ENCODE measurements at places on chromosomes 6 and 20.
A peak's percentile ranks its signal among the peaks of the same experiment; 100 is the strongest.

DNA sequence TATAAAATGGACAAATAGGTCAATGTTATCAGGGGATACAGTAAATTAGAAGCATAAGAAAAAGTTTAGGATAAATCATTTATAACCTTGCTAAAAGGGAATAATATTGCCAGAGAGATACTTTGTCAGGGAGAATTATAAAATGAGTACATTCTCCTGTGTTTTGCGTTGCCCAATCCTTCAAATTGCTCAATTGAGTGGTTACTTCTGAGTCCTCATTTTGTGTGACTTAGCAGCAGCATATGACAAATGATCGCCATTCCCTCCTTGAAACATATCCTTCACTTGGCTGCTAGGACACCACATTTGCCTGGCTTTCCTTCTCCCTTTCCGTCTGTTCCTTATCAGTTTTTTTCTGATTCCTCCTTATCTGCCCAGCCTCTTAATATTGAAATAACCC lies 106.7 kb upstream of the FLRT3 start:
- DNase-seq = no peak

DNA sequence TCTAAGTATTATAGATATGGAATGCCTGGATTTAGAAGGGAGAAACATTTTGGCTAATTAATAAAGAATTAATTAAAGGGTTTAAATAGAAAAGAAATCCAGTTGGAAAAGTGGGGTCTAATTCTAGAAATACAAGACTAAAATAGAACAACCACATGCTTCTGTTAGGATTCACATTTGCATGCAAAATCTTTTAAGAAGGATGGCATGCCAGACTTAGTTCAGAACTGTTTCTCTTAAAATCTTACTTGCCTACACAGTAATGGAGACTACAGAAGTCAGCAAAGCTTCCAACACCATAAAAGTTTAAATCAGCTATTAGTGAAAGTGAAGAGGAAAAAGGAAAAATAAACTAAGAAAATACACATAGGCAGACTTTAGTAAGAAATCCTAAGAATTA lies 32.7 kb upstream of the KATNA1 start:
- no peak for DNase-seq

- DNase-seq = no peak
Measured at GRCh38 chr6:151352410-151353396, 38.7 kb downstream of the ZBTB2 start.

GRCh38 chr6:73791336-73791735 lies 95.3 kb downstream of the CD109 start:
- no peak for DNase-seq

DNA sequence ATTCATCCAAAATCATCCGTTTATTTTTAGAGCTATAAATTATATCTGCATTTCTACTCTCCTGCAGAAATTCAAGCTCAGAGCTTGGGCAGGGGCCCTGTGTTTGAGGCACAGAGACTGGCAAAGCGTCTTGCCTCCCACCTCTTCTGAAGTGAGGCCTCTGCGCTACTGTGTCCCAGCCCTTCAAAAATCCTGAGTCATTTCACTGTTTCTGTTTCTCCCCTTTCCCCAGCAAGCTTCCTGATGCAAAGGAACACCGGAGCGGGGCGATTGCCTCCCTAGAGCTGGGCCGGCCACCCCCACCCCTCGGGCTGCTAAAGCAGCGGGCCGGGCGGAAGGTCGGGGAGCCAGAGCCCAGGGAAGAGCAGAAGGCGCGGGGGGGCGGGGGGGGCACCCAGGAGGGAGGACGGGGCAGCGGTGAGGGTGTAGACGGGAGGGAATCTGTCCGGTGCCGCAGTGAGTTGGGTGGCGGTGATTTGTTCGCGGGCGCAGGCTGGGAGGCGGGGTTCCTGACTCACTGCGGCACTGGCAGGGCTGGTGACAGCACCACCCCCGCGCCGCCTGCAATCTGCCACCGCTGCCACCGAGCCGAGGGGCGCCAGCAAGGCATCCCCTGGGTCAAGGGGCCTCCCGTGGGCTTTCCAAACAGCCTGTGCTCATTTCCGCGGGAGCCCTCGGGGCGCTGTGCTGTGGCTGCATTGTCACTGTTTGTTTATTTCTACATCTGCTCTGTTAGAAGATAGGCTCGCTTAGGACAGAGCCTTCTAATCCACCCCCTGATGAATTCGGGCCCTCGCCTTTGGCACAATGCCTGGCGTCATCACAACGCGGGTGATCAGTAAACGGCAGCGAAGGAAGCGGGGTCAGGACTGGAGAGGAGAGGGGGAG lies 46.5 kb upstream of the SNAP25 start:
- DNase-seq = peak; percentile 8

- DNase-seq = no peak
Measured at GRCh38 chr6:44131892-44132291, 4.5 kb downstream of the TMEM63B start.

DNA sequence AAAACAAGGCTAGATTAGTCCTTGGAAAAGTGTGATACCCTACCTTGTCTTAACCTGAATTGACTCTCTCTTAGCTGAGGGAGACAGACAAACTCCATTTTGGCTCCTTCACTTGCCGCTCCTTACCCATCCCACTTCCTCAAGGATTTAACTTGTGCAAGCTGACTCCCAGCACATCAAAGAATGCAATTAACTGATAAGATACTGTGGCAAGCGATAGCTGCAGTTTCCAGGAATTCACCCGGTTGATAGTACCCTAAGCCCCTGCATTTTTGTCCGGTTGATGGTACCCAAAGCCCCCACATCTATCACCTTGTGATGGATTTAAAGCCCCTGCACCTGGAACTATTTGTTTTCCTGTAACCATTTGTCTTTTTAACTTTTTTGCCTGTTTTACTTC lies 1.9 kb upstream of the SERINC3 start:
- no peak for DNase-seq

DNA sequence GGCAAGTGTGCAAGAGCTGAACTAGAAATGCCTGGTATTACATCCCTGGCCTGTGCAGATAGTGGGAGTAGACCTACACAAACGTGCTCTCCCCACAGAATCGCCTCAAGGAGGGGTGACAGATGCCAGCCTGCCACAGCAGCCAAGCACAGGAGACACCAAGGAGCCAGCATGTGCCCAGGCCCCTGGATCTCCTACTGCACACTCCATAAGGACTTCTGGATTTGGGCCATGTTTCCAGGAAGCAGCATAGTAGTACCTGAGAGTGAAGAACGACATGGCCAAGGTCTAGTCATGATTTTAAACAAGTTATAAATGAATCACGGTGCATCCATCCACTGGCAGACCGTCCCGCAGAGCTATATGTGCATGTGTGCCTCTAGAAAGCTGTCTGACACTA lies 232.2 kb downstream of the SYNDIG1 start:
- no peak for DNase-seq

GRCh38 chr6:89267918-89268317 lies 47.2 kb downstream of the GABRR2 start:
- no peak for DNase-seq

DNA sequence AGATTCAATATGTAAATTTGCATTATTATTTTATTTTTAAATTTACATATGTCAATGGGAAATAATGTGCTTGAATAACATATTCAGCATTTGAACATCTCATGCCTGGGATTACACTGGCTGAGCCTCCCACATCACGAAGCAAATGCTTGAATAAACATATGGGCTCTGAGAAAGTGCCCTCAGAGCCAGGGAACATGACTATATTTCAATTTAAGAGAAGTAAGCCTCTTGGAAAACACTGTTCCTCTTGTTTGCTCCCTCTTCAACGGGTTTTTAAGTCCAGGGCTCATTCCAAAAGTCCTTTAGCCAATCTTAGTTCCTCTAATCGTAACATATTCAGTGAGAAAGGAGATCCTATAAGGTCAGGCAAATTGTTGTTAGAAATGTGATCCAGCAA lies 122.0 kb downstream of the GMPR start:
- no peak for DNase-seq

DNA sequence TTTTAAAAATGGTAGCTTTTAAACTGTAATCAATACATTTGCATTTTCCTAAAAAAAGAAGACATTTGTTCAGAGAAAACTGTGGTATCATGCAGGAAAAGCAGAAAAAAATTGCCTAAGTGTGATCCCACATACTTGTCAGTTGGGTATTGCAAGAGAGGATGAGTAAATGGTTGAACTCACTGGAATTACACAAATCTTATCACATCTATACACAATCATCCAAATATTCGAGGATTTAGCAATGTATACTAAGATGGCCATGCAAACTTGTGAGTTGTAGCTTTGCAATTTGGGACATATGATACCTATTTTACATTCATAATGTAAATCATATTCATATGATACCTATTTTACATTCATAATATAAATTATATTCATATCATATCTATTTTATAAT lies 58.2 kb upstream of the GJE1 start:
- no peak for DNase-seq

- DNase-seq = no peak
Measured at GRCh38 chr6:140155451-140156126, 781.1 kb upstream of the CITED2 start.

GRCh38 chr6:157200117-157200516 lies 123.2 kb downstream of the TMEM242 start:
- DNase-seq = no peak

GRCh38 chr6:95501032-95501904 lies 76.1 kb upstream of the MANEA start:
- no peak for DNase-seq

GRCh38 chr6:83948851-83949250 lies 84.7 kb upstream of the MRAP2 start:
- no peak for DNase-seq

DNA sequence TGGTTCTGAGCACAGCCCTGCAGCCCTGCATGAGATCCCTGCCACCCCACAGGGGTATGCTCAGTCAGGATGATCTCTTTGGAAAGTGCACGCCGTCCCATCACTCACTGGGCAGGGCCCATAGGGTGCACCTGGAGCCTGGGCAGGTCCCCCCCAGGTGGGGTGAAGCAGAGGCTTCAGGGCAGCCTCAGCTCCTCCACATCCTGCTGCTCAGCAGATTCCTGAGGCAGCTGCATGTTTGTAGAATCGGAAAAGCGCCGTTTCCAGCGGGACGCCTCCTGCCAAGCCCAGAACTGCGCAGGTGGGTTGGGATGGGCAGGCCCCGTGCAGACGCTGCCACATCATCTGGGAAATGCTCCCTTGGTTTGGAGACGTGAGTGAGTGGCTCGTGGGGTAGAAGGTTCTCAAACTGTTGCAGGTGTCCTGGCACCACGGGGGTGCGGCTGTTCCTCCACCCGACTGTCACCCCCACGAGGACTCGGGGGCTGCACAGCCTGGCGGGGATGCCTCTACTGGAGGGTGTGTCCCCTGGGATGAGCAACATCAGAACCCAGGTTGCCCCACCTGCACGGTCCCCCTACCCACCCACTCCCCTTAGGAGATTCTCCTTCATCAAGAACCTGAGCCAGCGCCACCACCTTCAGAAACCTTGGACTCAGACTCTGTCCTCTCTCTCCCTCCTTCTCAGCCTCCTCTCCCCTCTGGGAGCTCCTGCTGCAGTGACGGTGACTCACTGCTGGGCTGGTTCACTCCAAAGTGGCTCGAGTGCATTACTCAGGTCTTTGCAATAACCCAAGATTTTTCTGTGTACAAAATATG lies 334.1 kb downstream of the TAF4 start:
- DNase-seq = no peak

GRCh38 chr20:61434341-61434781 lies 182.3 kb downstream of the CDH4 start:
- no peak for DNase-seq

DNA sequence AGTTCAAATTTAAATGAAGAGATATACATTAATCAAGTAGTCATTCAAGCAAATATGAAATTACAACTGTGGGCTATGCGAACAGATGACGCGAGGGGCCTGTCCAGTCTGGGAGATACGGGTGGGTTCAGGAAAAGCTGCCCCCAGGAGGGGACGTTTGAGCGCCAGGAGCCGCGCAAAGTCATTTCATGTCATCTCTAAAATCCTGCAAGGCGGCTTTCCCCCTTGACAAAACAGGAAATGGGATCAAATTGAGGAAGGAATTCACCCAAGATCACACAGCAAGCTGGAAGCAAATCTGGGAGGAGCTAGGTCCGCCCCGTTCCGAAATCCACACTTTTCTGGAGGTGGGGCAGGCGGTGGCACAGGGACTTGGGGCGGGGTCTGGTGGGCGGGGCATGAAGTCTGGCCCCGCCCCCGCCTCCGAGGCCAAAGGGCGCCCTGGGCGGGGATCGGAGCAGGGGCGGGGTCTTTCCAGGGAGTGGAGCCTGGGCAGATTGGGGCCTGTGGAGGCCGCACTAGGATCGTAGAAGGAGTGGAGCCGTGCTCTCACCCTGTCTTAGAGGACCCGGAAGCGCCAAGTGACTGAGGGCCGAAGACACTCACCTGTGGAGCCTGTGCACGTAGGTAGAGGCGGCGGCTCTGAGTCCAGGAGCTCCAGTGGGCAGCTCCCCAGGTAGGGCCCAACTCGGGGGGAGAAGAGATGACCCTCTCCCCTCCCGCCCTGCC lies at the start of gene LPIN3:
LPIN3 (plus strand) TSS at position 495 of the 729 bp plus-strand sequence. CDS start 4,983 bp downstream, outside the sequence.
- DNase-seq = peak; percentile 64

DNA sequence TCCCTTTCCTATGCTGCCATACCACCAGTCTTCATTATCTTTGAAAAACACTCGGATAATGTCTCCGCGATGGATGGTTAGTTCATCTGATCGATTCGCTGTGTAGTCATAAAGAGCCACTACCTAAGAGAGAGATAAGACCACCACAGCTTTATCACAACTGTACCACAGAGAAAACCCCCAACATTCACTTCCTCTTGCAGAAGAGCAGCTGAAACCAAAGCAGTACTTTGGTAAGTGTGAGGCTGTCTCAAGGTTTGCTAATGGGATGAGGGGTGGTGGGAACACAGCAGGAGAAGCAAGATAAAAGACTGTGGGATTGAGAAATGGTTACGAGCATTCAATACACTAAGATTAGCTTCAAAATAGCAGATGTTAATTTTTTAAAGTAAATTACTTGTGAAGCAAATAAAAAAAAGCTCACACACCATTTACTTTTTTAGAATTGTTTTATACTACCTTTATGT lies 142.1 kb downstream of the MYB start:
- DNase-seq = no peak

- no peak for DNase-seq
Measured at GRCh38 chr6:111810294-111811131, 62.7 kb downstream of the FYN start.

- DNase-seq = no peak
Measured at GRCh38 chr6:37204014-37204751, 34.2 kb downstream of the PIM1 start.
